ENCODE measurements at places on chromosomes 5 and 9.

DNA sequence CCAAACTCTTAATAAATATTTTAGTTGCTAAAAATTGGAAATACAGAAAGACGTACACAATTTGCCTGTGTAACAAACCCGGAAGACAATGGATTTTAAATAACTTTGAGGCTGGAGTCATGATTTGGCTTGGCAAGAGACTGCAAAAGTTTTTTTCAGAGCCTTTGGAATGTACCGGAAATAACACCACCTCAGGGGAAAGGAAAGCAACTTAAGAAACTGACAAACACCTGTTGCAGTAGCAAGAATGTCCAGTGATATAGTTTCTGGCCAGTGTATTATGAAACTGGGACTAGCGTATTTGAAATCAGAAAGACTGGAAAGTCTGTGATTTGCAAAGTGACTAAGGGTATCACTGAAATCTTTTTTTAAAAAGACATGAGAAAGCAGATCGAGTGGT is 842 bp downstream of the MUSK start:
- DNase-seq: no peak

- no peak for DNase-seq
Measured at GRCh38 chr9:77866878-77867277, 164.7 kb downstream of the GNAQ start.

DNA sequence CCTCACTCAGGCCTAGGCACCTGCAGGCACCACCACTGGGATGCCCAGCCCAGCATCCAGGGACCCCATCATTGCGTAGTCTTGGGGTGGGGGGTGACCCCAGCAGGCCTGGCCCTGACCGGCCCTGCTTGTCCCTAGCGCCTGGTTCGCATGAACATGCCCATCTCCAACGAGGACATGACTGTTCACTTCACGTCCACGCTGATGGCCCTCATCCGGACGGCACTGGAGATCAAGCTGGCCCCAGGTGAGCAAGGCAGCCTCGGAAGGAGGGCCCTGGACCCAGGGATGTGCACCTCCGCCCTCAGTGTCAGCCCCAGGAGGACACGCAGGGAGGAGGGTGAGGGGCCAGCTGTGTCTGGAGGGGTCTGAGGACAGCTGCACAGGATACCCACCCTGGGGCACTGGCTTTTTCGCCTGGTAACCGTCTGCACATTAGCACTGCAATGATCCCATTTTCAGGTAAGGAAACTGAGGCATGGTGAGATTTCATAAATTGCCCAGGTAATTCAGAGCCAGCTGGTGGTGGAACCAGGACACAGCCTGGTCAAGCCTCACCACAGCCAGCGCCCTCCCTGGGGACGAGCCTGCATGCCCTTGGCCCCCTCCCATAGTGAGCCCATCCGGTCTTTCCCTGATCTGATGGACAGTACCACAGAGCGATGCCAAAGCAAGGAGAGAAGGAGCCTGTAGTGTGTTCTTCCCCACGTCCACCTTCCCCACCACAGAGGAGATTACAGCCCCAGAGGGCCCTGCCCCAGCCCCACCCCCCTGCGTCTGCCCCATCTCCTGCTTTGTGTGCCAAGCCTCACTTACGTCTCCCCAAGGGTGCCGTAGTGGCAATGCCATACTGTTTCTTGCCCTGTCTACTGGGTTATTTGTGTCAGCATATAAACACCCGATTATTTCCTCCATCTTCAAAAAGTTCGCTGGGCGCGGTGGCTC is 228.3 kb downstream of the CACNA1B start:
- DNase-seq: no peak

DNA sequence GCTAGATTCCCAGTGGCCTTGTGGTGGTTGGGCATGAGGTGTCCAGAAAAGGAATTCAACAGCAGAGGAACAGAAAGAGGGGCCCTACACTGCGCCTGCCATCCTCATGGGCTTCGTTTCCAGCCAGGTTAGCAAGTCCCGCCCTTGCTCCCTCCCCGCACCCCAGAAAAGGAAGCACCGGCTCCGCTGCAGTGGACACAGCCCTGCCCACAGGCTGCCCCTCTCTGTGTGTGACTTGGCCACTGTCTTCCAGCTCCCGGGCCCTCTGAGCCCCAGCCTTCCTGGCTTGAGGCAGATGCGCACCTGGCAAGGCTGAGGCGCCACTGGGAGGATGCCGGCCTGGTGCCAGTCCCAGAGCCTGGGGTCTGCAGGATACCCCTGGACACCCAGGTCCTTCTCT is 305.0 kb upstream of the IRX4 start:
- no peak for DNase-seq

DNA sequence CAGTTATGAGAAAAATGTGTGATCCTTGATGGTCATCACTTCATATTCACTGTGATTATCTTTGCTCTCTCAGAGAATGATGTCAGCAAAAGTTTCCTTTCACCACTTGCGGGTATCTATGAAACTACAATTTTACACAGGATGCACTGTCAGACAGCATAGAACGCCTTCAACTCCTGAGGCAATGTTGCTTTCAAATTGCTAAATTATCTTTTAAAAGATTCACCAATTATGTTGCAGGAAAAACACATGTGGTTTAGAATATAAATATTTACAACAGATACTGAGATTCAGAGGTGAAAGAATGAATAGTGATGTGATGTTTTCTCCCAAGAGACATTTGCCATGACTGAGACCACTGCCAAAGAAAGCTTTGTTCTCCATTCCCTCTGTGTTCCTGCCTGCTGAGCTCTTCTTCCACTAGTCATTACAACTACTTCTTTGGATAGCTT is 879.8 kb upstream of the DMAC1 start:
- DNase-seq: peak; percentile 85

DNA sequence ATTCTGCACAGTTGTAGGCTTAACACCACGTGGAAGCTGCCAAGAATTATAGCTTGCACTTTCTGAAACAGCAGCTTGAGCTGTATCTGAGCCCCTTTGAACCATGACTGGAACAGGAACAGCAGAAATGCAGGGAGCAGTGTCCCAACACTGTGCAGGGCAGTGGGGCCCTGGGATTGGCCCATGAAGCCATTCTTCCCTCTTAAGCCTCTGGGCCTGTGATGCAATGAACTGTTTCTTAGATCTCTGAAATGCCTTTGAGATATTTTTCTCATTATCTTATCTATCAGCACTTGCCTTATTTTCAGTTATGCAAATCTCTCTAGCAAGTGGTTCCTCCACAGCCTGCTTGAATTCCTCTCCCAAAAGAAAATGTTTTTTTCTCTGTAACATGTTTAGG is 87.0 kb upstream of the MTAP start:
- peak; percentile 2 for DNase-seq

- DNase-seq: no peak
Measured at GRCh38 chr9:119366909-119367682, 2.1 kb downstream of the BRINP1 start.

DNA sequence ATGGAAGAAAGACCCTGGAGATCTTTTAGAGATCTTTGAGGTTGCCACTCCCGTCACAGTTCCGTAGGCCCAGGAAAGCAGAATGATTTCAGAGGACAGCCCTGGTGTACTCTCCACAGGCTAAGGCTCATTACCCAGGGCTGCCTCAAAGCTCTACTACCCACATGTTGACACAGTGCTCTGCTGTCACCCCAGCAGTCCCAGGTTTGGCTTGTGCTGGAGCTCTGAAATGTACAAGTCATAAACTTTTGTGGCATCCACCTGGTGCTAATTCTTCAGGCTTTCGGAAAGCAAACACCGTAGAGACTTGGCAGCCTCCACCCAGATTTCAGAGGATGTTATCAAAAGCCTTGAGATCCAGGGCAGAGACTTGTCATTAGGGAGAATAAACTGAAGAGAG is 136.5 kb downstream of the MTRR start:
- DNase-seq: no peak

DNA sequence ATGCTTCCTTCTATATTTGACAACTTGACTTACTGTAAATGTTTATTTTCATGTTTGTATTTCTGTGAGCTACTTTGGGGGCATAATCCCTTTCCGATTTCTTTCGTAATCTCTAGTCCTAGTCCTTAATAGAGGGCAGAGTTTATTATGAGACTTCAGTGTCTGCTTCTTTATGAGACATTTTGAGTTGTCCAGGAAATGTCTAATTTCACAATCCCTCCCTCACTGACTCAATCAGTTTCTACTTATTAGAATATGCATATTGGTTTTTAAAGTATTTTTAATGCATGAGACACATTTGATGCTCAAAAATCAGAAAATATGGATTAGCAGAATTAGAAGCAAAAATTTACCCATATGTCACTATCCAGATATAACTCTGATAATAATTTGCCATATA is 160.9 kb downstream of the FOCAD start:
- DNase-seq: no peak

DNA sequence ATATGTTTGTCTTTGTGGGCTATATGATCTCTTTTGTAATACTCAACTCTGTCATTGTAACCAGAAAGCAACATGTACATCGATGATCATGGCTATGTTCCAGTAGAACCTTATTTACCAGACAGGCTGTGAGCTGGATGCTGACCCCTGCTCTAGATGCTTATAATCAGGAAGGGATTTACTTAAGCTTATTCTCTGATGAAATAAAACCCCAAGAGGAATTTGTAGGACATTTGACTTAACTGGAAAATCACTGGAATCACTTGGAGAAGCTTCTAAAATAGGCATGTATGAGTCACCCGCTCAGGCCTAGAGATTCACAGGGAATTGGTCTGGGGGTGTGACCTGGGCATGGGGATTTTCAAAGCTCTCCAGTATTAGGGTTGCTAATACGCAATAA is 285.8 kb upstream of the ZNF608 start:
- DNase-seq: no peak

DNA sequence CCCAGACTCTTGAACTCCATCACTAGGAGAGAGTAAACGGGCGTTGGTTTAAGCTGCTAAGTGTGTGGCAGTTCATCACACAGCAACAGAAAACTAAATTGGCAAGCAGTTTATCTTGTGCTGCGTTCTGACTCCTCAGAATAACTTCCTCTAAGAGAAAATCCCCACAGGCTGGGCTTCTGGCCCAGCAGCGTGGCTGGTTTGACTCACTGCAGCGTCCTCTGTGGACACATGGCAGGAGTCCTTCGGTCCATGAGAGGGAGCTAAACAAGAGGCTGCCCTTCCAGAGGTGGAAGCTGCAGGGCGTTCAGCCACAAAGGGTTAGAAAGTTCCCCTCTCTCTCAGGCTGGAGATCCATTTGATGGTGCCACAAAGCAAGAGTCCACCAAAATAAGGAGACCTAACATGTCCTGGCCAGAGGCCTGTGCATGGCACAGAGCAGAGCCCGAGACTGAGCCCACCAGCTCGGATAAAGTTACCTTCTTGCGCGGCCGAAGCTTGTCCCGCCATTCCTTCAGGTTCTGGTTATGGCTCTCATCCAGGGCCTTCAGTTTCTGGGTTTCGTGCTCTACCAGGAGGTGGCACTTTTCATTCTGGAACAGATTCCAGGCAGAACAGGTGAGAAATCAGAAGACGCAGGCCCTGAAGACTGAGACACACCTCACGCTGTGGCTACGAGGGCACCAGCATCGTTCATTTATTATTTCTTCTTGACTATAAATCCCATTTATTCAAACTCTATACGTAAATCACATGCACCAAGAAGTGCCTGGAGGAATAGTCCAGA is 46.2 kb upstream of the FBXW11 start:
- no peak for DNase-seq

GRCh38 chr9:111794835-111795556 is at the start of gene SHOC1:
SHOC1 (minus strand) TSS chr9:111794937; CDS start chr9:111791418, 3,519 bp downstream.
- DNase-seq: no peak

GRCh38 chr9:126394802-126395201 is 68.2 kb downstream of the MVB12B start:
- DNase-seq: no peak

DNA sequence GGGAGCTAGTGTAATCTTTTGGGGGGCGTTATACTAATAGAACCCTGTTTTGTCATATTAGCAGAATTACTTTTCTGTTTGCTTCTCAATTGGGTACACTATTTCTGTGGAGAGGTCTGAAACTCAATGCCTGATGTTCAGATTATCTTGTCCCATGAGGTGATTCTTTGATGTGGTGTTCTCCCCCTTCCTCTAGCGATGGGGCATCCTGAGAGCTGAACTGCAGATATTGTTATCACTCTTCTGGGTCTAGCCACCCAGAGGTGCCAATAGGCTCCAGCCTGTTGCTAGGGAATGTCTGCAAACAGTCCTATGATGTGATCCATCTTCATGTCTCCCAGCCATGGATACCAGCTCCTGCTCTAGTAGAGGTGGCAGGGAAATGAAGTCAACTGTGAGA is 233.1 kb upstream of the RASA1 start:
- no peak for DNase-seq

GRCh38 chr5:172932313-172933017 is 26.8 kb upstream of the RPL26L1 start:
- peak; percentile 46 for DNase-seq

- no peak for DNase-seq
Measured at GRCh38 chr5:150672237-150672883, 11.3 kb downstream of the MYOZ3 start.

- no peak for DNase-seq
Measured at GRCh38 chr9:124939944-124940343, 939 bp downstream of the GOLGA1 start.

GRCh38 chr9:70076678-70077077 is 33.0 kb downstream of the MAMDC2 start:
- DNase-seq: no peak

GRCh38 chr9:27361492-27361891 is 64.5 kb upstream of the EQTN start:
- DNase-seq: no peak

- no peak for DNase-seq
Measured at GRCh38 chr9:88481933-88482332, 53.0 kb upstream of the NXNL2 start.

GRCh38 chr9:137056739-137057415 is 3.0 kb upstream of the ENTPD2 start:
- no peak for DNase-seq

DNA sequence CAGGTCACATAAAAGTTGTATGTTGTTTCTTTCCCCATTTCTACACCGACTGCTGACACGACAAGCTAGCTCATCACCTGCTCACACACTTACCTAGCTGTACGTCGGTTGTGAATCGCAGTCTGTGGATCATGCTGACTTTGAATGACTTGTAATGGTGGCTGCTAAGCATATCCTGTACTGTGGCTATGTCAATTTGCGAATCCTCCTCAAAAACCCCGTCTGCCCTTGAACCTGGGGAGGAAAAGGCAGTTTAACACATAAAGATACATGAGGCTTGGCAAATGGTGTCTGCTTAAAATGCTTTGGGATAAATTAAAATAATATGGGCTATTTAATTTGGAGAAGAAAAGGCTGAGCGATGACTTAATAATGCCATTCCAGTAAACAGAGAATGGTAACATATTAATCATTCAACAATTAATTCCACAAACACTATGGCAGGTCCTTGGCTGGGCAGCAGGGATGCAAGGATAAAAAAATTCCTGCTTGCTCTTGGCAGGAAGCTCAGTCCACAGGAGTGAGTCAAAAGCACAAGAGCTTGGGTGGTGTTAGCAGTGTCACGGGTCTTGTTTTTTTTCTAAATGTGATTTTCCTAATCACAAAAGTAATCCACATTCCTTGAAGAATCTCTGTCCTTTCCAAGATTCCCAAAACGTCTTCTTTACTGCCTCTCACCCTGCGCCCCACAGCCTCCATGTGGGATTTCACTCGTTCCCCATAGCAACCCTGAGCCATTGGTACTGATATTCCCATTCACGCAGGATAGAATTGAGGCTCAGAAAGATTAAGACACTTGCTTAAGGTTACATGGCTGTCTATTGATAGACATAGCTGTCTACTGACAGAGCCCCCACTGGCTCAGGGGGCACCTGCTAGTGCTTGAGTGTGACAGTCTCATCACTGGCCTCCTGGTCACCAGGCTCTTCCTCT is 222.4 kb downstream of the MAPKAP1 start:
- DNase-seq: no peak

- DNase-seq: no peak
Measured at GRCh38 chr5:29296548-29296947, 1896.9 kb upstream of the CDH6 start.

Data from OCI-M1 (cell line).